ENCODE measurements at places on chromosomes 2 and 18.

DNA sequence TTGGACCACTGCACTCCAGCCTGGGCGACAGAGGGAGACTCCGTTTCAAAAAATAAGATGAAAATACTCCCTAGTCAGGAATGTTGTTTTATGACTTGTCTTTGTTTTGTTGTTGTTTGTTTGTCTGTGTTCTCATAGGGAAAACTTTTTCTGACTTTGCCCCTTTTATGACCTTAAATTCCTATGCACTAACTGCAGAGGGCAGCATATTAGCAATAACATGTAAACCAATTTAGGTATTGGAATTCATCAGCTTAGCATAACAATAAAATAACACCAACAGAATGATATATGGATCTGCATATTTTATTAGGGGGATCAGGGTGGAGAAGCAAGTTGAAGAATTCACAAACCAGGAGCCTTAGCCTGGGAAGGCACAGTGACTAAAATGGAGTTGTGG is 631.5 kb downstream of the SUCLG1 start:
- DNase-seq: no peak

GRCh38 chr2:109164739-109165221 is 35.8 kb downstream of the SH3RF3 start:
- DNase-seq: no peak

DNA sequence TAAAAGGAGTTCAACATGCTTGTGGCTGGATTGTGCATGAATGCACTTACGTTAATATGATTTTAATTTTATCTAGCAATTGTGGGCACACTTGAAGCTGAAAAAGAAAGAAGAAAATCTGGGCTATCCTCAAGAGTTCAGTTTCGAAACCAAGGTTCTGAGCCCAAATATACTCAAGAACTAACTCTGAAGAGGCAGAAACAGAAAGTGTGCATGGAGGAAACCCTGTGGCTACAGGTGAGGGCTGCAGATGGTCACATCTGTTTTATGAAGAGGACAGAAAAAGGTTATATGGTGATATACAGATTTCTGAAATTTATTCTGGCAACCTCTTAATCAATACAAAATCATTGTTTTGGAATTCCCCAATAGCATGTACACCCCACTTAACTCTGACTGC is 57.3 kb downstream of the ITGA6 start:
- DNase-seq: no peak

- DNase-seq: no peak
These were observed 648.0 kb downstream of the GALR1 start for GRCh38 chr18:77897606-77898005.

GRCh38 chr2:95337829-95338228 is 40.7 kb downstream of the KCNIP3 start:
- DNase-seq: no peak

GRCh38 chr18:48607056-48607984 is 68.5 kb downstream of the CTIF start:
- DNase-seq: no peak

- no peak for DNase-seq
These were observed 33.9 kb upstream of the DARS1 start for GRCh38 chr2:136019306-136019705.
